ENCODE measurements at places on chromosomes 6 and 20.

DNA sequence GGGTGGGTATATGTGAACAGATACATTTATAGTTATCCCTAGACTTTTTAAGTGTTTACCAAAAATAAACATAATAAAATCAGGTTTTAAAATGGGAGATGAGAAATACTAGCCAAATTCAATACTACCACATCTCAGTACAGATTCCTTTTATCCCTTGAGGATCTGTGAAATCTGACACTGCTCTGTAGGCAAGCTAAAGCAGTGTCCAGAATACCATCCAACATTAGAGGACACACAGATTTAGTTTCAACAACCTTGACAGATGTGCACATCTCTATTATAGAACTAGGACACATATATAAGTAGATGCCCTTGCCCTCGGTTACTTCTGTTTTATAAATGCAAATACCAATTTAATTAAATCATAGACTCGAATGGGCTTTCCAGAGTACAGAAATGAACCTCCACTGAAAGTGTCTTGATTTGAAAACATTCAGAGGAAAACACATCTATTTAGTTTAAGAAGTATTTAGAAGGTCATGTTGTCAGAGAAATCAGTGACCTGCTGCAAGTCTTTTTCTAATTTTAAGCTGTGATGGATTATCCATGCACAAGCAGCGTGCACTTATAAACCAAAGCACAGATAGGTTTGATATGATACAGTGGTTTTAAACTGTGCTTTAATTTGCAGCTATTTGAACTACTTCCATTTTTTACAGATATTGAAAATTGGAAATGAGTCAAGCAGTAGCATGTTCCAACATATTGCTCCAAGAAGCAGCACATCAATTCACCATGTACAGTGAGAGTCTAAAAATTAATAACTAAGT lies 156.3 kb upstream of the EPHA7 start:
- DNase-seq: no peak

DNA sequence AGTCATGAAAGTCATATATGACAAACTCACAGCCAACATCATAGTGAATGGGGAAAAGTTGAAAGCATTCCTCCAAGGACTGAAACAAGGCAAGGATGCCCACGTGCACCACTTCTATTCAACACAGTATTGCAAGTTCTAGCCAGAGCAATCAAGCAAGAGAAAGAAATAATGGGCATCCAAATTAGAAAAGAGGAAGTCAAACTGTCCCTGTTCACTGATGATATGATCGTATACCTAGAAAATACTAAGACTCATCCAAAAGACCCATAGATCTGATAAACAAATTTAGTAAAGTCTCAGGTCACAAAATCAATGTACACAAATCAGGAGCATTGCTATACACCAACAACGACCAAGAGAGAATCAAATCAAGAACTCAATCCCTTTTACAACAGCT lies 41.2 kb downstream of the RPP21 start:
- DNase-seq: no peak

- no peak for DNase-seq
These were observed 66.4 kb downstream of the OLIG3 start for GRCh38 chr6:137427656-137428290.

GRCh38 chr6:156457601-156458000 lies 319.6 kb upstream of the ARID1B start:
- DNase-seq: no peak

- no peak for DNase-seq
These were observed 268.9 kb upstream of the HS3ST5 start for GRCh38 chr6:114611696-114612095.

GRCh38 chr6:112348891-112349635 lies 1.9 kb downstream of the RFPL4B start:
- no peak for DNase-seq

GRCh38 chr6:27149150-27149549 lies 98.4 kb upstream of the PRSS16 start:
- DNase-seq: no peak

- DNase-seq: no peak
These were observed 67.9 kb upstream of the SNX9 start for GRCh38 chr6:157755032-157755745.

GRCh38 chr6:13273931-13274706 lies 54.2 kb downstream of the TBC1D7 start:
- peak; percentile 30 for DNase-seq

DNA sequence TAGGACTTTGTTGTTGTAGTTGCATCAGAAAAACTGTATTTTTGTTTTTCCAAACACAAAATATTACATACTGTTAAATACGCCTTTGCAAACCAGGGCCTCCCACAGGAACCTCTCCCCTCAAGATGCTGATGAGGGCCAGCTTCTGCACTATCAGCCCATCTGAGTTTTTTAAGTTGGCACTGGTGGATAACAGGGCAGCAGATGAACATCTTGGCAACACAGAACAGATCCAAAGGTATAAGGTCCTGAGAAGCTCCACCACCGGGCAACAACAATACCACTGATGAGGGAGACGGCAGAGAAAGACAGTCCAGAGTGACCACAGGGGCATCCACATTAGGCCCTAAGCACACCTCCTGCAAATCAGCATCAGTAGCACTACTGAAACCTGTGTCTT lies 177.7 kb downstream of the DLL1 start:
- no peak for DNase-seq
